ENCODE measurements at places on chromosomes 1 and 21.

DNA sequence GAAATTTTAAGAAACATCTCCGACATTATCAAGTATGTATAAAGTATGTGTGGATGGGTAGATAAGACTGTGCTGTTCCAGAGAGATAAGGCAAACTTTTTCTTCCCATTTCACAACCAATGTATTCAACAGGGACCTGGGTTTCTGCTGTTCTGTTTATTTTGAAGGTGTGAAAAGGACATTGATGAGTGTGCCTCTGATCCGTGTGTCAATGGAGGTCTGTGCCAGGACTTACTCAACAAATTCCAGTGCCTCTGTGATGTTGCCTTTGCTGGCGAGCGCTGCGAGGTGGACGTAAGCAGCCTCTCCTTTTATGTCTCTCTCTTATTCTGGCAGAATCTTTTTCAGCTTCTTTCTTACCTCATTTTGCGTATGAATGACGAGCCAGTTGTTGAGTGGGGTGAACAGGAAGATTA is 174.0 kb downstream of the CRB1 start:
- no peak for DNase-seq

- no peak for DNase-seq
These were observed 143.9 kb upstream of the UBE2U start for GRCh38 chr1:64059556-64059955.

DNA sequence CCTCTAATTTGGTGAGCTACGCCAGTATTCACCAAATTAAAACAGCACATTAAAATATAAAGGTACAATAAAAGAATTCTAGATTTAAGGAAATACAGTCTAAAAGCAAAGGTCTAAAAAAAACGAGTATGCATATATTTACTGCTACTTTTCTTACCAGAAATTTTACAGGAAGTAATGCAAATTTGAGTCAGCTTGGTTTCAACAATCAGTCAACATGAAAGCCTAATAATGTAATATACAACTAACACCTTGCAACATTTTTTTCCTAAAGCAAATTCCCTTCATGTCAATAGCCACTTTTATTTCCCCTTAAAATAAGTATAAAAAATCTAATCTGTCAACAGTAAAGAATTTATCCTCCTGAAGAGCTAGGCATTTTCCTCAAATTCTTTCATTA is 11.9 kb downstream of the PTP4A2 start:
- no peak for DNase-seq

DNA sequence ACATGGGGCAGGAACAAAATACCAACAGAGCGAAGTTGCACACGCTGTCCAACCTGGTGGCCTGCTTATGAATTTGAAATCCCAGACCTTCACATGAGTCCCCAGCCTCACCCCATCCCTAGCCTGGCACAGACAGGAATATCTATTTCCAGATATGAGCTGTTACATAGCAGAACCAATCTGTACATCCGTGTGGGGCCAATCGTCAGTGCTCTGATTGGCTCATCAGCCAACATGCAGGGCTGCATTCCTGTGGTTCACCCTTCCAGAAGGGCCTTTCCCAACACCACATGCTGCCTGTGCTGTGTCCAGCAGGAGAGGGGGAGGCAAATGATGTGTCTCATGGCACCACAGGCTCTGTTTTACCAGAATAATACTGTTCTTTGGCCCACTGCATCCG is 31.3 kb downstream of the CCN1 start:
- no peak for DNase-seq

DNA sequence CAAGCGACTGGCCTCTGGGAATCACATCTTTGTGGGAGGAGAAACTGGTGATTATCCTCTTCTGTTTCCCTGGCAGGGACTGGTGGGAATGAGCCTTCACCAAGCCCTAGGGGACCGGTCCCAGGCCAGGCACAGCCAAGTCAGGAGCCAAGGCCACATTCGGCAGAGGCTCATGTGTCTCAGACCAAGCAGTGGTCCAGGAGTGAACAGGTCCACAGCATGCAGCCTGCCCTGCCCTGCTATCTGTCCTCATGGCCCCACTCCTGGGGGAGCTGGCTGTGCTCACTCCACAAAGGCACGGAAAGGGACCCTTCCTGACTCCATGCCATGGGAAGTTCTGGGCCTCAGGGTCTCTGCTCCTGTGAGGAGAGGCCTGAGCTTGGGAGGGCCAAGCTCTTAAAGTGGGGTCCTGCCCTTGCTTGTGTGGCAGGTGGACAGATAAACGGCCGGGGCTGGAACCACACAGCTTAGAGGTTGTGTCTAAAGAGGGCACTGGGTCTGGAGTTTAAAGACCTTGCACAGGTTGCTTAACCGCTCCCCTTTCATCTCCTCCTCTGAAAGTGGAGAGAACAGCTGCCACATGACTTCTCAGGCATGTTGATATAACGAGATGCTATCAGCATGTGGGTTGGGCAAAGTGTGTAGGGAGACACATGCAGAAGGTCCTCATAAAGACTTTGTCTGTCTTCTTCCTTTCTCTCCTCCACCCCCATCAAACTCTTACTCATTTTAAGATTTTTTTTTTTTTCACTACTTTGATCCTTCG is 57.5 kb downstream of the CASQ2 start:
- no peak for DNase-seq

- no peak for DNase-seq
These were observed at the start of gene LAMC1 for GRCh38 chr1:183023146-183023600. Gene LAMC1, plus strand, starts transcription at chr1:183023420. Its CDS starts 297 bp downstream, at chr1:183023717.

GRCh38 chr1:194503209-194503608 is 1316.8 kb upstream of the B3GALT2 start:
- no peak for DNase-seq

GRCh38 chr21:42097274-42097673 is 26.2 kb downstream of the UMODL1 start:
- no peak for DNase-seq

DNA sequence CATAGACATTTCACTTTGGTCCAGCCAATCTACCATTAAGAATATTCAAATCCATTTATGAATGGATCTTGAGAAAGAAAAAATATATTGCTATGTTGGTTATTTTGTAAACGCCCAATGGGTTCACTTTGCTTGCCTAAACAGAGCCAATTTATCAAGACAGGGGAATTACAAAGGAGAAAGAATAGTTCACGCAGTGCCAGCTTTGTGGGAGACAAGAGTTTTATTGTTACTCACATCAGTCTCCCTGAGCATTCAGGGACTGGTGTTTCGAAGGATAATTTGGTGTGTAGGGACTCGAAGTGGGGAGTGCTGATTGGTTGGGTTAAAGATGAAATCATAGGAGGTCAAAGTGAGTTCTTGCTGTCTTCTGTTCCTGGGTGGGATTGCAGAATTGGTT is 135.3 kb downstream of the GABPA start:
- no peak for DNase-seq

DNA sequence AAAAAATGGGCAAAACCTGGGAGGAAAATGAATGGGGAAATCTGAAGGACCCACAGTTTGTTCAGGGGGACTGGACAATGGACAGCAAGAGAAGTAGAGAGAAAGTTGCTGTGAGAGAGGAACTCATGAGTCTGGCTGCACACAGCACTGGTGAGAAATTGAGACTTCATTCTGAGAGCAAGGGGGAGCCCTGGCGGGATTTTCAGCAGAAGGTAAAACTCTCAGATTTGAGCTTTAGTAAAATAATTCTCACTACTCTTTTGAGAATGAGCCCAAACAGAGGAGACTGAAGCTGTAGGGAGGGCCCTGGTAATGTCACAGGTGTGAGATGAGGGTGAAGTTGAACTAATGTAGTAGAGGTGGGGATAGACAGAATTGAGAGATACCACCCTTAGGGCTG is 438.6 kb downstream of the OMA1 start:
- DNase-seq = no peak

DNA sequence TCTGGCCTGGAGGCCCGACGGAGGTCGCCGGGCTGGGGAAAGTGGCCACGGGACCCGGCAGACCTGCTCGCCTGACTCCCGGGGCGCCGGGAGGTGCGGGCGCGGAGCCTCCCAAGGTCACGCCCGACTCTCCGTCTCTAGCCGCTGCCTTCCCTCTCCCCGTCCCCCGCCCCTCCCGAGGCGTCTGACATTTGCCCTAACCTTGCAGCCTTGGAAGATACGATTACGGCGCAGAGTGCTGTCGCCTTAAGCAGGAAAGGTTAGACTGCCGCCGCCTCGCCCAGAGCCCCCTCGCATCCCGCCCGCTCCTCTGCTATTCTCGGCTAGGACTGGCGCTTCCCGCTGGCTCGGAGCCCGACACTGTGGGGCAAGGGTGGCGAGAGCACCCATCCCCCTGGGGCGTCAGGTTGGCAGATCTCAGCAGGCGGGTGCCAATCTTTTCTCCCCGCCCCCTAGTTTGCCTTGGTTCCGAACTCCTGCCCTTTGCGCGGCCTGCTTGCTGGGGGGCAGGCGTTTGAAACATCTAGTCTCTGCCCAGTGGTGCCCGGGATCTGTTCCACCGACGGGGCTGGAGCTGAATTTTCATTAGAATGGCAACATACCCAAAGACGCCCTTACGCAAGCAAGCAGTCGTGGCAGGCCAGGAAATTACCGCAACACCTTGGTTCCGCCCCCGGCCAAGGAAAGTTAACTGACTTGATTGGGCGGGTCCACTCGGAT is 835 bp downstream of the PGM1 start:
- DNase-seq = peak; percentile 24

DNA sequence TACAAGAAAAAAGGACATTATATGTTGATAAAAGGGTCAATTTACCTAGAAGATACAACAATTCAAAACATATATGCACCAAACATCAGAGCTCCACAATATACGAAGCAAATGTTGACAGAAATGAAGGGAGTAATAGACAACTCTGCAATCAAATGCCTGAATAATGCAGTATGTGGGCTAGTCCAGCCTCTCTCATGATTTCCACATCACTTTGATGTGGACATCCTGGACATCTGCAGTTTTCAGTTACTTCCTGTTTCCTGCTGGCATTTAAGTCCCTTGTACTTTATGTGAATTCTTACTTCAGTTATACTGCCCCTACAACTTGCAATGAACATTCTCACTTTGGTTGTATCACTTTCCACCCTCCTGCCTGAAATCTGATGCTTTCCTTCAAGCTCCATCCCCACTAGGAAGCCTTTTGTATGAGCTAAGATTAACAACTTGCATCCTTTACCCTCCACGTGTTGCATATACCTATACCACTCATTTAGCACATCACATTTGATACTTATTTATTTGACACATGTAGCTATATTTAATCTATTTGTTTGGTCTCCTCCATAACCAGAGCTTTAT is 36.7 kb downstream of the DISC1 start:
- DNase-seq = no peak

DNA sequence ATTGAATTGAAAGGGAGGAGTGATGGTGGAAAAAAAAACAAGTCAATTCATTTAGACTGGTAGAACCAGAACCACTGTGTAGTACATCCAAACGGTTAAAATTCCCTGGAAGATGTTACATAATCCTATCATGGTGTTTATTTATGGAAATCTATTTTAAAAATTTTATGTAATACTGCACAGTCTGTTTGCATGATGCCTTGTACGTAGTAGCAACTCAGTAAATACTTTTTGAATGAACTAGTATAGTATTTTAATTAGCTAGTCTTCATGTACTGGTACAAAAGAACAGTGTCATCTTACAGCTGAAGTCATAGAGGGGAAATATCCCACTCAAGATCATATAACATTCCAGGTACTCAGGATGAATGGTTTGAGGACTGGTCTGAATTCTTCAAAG is 27.0 kb upstream of the IER5 start:
- no peak for DNase-seq

- DNase-seq = no peak
These were observed 206.6 kb downstream of the PBX1 start for GRCh38 chr1:164765557-164765956.

- no peak for DNase-seq
These were observed 8.9 kb downstream of the ADSS2 start for GRCh38 chr1:244442850-244443249.

GRCh38 chr1:154925335-154926170 is 11.0 kb downstream of the PMVK start:
- DNase-seq = no peak

DNA sequence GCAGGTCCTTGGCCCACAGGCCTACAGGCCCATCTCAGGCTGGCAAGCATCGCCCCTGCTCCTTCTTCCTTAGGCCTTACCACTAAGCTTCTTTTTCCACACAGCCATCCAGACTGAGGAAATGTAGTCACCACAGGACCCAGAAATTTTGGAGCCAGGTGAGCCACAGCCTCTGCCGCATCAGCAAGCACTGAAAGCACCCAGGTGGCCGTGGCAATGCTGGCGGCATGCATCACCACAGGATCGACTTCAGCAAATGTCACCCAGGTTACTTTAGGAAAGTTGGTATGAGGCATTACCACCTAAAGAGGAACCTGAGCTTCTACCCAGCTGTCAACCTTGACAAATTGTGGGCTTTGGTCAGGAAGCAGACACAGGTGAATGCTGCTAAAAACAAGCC is 11.6 kb downstream of the PIGM start:
- no peak for DNase-seq

GRCh38 chr1:54105736-54106269 is 47.0 kb downstream of the CDCP2 start:
- DNase-seq = no peak

DNA sequence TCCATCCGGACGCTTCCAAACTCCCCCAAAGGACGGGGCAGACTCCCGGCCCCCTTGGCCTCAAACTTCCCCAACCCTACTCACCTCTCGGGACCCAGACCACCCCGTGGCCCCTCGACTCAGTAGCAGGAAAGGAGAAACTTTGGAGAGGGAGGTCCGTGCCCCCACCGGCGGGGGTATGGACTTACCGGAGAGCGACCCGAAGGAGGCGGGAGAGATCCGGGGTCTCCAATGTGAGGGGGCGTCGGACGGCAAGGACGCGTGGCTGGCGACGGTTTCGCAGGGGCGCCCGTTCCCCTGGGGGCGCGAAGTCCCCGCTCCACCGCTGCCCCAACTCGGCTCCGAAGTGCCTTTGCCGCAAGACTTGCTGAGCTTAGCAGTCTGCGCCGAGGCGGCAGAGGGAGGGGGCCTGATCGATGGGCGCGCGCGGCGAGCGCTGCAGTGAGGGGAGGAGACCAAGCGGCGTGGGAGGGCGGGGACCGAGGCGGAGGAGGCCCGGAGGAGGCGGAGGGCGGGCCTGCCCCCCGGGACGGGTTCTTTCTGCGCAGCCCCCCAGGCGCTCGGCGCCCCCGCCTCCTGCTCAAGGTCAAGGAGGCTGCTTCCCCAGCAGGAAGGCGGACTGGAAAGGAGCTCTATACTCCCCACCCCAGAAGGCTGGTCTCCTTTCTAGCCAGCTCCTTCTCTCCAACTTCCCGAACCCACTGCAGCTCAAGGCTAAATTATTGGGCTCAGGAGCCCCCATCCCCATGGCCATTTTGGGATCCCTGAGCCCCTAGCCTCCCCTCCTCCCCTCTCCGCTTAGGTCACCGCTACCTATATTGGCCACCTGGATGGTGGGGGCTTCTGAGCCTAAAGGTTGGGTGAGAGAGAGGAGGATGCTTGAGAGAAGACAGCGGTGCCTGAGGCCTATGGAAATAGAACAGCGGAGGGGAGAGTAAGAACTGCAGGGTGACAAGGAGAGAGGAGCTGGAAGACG is at the start of gene SYT2:
TSS of gene SYT2 (minus strand) at position 385 of the 976 bp plus-strand sequence. CDS start 104,682 bp downstream, outside the sequence.
- DNase-seq = no peak

All from esophagus squamous epithelium (tissue), 5 donors.